Stimulated activated CD4-positive, alpha-beta T cell treated with anti-CD3 and anti-CD28 coated beads, Interleukin-1b, Interleukin-23, amount 100 ng/mL, for 4 hours (primary cell): ENCODE measurements at places on chromosomes 7 and 10.

DNA sequence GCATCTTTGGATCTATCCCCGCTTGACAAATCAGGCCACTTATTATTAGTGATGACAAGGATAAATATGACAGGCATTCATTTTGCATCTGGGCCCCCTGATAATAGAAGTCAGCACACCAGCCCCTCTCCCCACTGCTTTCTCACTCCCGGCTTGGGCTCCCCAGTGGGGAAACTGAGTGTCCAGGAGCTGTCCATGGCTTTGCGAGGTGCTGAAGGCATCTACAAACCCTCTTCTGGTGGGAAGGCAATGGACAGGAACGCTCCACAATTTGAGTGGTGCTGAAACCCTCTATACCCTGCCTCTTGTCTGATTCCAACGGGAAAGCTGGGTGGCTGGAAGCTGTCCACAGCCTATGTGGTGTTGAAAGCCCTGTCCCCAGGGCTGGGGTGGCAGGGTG lies 61.7 kb upstream of the PCBD1 start:
- DNase-seq: no peak

- no peak for DNase-seq
These were observed 19.6 kb upstream of the CDCA7L start for GRCh38 chr7:21965291-21965690.

GRCh38 chr10:122473116-122473515 lies 11.8 kb downstream of the HTRA1 start:
- DNase-seq: no peak

GRCh38 chr10:87765666-87766376 lies 52.2 kb downstream of the ATAD1 start:
- DNase-seq: no peak

DNA sequence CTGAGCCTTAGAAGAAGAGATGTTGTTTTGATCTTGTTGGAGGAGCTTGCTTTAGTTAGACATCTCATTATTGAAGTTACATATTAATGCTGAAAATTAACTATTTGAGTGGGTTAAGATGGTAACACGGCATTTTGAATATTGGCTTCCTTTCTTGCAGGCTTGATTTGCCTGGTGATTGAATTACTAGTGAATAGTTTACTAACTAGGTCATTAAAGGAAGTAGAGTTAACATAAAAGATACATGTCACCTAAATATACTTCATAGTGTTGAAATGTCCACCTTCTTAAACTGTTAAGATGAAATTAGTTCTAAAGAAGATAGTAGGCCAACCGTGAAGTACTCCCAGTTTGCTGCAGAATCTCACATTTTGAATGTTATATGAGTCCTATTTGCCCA lies 18.5 kb downstream of the MPLKIP start:
- no peak for DNase-seq

GRCh38 chr7:64868499-64868898 lies 34.6 kb upstream of the ZNF273 start:
- no peak for DNase-seq
